ENCODE measurements at places on chromosomes 7 and 10.
A peak's percentile ranks its signal among the peaks of the same experiment; 100 is the strongest.

- no peak for DNase-seq
These were observed 459.6 kb downstream of the SDK1 start for GRCh38 chr7:3760651-3761050.

- no peak for DNase-seq
These were observed 24.0 kb downstream of the OSBPL3 start for GRCh38 chr7:24956021-24956420.

- no peak for DNase-seq
These were observed 72.1 kb downstream of the CCDC3 start for GRCh38 chr10:12929381-12929780.

- DNase-seq = no peak
These were observed 60.5 kb upstream of the BET1 start for GRCh38 chr7:94064541-94065191.

GRCh38 chr7:158284121-158284520 lies 303.5 kb downstream of the PTPRN2 start:
- DNase-seq = no peak

DNA sequence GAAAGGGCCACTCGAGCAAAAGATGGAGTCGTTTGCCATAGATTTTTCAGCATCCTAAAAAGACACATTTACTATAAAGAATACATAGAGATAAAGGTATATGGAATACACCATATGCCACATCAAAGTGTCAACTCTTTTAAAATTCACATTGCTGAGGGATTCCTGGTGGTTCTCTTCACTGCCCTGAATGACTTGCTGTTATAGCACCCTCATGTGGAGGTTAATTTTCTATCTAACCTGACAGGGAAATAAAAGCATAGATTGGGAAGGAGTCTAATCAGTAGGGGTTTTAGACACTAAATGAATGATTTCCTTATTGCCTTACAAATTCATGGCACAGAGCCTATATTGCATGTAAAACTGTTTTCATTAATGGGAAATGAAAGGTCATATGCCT lies 25.9 kb downstream of the DNAH11 start:
- DNase-seq = peak; percentile 29

- DNase-seq = peak; percentile 60
These were observed 165.8 kb upstream of the IMMP2L start for GRCh38 chr7:111727905-111728634.

DNA sequence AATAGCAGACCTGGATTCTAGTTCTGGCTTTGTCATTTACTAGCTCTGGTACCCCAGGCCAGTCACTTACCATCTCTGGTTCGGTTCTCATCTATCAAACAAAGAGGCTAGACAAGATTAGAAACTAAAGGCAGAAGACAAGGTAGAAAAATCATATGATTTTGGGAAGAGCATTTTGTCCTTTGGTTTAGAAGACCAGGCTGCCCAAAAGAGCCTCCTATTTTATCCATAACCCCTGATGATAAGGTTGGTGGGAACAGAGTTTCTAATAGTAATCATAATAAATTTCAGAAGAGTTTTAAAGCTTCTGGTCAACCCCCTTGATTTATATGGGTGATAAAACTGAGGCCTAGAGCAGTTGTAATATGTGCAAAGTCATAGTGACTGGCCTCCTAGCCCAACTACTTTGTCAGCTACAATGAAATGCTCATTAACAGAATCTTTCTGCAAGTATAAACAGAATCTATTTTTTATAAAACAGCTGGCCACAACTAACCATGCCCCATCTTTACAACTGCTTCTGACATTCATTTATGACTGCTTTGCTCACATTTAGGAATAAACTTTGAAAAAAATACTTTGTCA lies 23.4 kb downstream of the COX15 start:
- DNase-seq = no peak

- DNase-seq = no peak
These were observed 86.1 kb downstream of the FAM107B start for GRCh38 chr10:14688606-14689005.

GRCh38 chr7:99505324-99505662 lies 831 bp downstream of the ZKSCAN5 start:
- DNase-seq = no peak

GRCh38 chr10:87700031-87700796 lies 40.5 kb downstream of the PAPSS2 start:
- DNase-seq = no peak

DNA sequence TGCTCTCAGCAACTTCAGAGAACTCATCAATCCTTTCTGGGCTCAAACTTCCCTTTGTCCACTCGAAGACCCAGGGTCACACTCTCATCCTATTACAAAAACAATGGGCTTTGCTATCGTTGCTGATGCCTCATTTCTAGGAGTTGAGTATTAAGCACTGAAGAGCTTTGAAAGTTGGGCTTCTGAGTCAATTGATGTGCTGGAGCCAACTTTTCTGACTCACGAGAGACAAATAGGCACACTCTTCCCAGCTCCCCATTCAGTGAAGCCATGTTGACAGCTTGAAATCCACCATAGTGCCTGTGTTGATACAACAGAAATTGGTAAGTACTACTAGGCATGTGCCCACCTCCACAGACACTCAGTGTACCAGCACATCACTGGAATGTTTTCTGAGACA lies 97.5 kb upstream of the PRSS58 start:
- DNase-seq = no peak

DNA sequence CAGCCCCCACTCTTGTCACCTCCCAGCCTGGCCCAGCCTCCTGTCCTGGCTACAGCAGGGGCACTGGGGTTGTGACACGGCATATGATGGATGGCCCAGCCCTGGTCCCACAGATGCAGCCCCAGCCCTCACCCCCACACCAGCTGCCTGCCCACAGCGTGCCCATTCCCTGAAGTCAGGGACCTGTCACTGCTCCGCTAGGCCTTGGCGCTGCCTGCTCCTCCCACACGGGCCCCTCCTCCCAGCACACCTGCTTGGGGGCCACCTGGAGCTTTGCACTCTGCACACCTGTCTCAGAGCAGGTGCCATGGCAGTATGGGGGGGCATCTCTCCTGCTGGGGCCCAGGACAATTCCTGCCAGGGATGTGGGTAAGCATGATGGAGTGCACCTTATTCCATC lies 3.5 kb downstream of the GCK start:
- DNase-seq = no peak

DNA sequence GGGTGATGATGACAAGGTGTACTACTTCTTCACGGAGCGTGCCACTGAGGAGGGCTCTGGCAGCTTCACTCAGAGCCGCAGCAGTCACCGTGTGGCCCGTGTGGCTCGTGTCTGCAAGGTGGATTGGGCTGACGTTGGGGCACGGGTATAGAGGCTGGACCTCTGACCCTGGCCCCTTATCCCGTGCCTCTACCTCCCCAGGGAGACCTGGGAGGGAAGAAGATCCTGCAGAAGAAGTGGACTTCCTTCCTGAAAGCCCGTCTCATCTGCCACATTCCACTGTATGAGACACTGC lies 8.4 kb downstream of the MRPL43 start:
- DNase-seq = no peak

GRCh38 chr10:124740369-124741280 lies 3.6 kb downstream of the FAM53B start:
- no peak for DNase-seq

- no peak for DNase-seq
These were observed 508.9 kb downstream of the RPS24 start for GRCh38 chr10:78542521-78542920.

GRCh38 chr7:33420311-33420940 lies 291.1 kb downstream of the BBS9 start:
- DNase-seq = no peak

DNA sequence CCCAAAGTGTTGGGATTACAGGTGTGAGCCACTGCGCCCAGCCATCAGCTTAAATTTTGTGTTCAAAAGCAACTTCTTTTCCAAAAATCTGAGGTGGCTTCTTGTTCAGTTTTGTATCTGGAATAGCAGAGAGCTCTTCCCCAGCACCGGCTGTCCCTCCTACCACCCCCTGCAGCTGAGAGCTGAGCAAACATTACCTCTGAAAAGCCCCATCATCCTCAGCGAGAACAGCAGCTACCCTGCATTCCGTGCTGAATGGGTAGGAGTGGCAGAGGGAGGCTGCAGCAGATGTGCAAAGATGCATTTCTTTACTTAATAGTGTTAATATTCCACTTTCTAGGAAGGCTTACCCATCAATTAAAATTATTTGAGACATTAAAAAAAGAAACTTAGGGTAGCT lies 31.8 kb downstream of the CCM2 start:
- DNase-seq = peak; percentile 45

GRCh38 chr10:129465796-129466702 lies 992 bp upstream of the MGMT start:
- no peak for DNase-seq

DNA sequence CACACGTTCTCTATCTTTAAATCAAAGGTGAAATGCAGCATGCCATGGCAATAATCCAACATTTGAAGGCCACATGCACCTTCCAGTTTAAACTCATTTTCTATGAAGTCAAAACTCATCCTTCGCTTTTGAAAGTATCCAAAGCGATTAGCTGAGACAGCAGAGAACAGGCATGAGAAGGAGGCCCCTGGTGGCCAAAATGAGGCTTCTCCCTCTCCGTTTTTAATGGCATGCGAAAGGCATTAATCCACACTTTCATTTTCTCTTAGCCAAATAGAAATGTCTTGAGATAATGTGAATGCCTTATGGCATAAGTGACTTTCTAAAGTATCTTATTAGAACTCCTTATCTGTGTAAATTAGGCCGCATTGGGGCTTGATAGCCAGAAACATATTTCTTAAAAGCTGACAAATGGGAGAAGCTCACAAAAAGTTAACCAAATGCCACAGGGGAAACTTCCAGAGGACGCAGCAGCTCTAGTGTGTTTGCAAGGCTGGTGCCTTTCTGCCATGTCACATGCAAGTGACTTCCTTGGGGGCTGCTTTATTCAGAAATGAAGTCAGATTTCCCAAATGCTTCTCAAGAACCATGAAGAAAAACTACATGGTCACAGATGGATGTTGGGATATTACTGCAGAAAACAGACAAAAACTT lies 1189.6 kb downstream of the SORCS1 start:
- DNase-seq = peak; percentile 53

- DNase-seq = no peak
These were observed 23.2 kb upstream of the C1GALT1 start for GRCh38 chr7:7159063-7159658.

GRCh38 chr7:1490837-1491236 lies 13.4 kb downstream of the INTS1 start:
- DNase-seq = no peak

- DNase-seq = no peak
These were observed 108.2 kb downstream of the INPP5A start for GRCh38 chr10:132645630-132646442.

DNA sequence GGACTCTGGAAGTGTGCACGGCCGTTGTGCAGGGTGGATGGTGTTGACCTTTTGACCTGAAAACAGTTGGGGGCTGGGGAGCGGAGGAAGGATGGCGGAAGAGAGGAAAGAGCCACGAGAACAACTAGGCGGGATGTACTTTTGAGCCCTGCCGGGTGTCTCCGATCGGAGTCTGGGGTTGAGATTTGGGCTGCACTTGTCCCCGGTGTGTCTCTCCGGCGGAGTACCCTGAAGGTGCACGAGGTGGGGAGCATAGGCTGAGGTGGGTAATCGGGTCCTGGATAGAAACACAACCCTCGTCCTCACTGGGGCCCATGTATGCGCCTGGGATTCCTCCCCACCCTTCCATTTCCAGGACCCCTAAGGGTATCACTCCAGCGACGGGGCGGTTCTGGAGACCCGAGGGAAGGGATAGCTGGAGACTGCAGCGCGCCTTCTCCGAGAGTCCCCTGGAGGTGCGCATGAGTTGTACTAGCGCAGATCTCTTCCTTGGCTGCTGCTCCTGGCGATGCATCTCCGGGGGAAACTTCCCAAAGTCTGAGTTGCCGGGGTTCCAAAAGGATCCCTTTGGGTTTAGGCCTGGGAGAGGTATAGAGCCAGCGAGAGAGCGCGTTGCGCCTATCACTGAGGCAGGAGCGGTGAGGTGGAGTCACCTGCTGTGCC lies 4.6 kb upstream of the HMX2 start:
- no peak for DNase-seq

DNA sequence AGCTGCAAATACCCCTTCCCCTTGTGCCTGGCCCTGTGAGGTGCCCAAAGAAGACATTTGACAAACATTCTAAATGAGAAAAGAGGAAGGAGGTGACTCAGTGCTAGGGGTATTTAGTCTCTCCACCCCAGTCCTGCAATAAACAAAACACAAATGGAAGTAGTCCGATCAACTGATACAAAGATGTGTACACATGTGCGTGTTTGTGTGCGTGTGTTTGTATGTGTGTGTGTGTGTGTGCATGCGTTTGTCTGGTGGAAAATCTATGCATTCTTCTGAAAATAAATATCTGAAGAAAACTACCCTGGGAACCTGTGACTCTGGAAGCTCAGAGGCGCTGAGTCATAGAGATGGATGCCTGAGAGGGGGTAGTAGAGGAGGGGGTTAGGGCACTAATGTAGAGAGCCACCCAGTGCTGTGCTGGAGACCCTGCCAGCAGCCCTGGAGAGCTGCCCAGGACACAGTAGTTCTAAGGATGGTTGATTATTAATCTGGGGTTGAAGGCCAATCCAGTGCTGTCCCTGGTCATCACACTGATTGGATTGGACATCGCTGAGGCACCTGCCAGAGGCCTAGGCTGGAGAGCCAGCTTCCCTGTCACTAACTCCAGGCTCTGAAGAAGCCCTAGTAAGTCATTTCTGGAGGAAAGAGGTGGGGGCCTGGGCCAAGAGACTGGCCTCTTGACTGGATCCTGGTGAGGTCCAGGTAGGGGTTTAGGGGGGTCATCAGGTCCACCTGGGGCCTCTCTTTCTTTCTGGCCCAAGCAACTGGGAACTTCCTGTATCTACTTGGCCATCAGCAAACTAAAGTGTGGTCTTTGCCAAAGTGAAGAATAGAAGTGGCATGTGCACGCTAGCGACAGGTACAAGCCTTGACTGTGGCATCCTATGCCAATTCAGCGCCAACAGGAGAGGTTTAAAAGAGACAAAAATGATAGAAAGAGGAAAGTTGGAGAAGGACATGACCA lies 18.5 kb downstream of the SFTPA1 start:
- no peak for DNase-seq

Data from iPS-NIHi11 (cell line).